ENCODE measurements at places on chromosomes 2 and 18.

DNA sequence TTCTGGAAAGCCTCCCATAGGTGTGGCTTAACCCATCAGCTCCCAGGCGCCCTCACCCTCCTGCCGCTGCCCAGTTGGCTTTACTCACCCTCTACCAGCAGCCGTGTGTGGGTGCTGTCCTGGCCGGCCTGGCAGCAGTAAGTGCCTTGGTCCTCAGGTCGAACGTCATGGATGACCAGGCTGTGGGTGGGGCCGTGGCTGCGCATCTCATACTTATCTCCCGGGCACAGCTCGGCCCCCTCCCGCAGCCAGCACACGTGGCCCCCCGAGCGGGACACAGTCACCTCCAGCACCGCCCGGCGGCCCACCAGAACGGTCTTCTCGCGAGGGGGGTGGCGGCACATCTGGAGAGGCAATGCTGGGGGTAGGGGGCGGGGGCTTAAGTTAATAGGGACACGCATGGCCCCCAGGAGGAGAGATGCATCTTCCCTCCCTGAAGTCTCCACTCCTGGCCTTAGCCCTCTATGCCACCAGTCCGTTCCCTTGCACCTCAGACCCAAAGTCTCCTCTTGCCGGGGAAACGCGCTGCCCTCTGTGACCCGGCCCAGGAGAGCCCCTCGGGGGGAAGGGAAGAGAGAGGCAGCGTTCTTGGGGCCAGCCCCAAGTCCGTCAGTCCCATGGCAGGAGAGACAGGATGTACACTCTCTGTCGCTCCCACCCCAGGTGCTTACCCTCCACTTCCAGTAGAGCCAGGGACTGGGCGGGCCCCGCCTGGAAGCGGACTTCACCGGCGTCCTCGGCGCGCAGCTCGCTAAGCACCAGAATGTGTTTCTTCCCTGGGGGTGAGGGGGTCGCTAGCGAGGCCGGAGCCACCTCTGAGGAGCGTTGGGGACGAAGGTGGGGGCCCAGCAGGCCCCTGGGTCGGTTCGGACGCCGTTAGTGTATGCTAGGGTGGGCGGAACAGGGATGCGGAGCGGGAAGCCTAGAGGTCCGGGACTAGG, 7.9 kb downstream of the TMEM198 start:
- DNase-seq, result no peak

DNA sequence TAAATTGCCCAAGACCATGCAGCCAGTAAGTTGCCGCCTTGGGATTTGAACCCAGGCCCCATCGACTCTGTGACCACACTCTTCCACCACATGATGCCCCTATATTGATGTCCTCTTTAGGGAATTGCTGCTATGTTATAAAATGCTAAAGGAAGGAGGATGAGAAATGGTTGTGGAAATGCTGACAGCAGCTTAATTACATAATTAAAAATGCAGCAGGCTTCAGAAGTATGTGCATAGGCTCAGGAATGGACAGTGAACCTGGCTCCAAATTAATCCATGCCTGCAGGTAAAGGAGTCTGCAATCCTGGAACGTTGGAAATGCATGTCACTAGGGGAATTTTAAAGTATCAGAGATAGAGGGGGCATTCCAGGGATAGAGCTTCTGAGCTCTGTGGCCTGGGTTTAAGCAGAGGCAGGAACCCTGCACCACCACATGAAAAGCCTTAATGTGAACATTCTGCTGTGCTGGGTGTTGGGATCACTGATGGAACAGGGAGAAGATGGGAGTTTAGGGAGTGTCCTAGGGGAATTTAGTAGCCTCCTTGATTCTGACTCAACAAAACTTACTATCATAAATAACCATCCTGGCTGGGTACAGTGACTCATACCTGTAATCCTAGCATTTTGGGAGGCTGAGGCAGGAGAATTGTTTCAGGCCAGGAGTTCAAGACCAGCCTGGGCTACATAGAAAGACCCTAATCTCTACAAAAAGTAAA, 76.1 kb upstream of the CCDC85A start:
- no peak for DNase-seq

DNA sequence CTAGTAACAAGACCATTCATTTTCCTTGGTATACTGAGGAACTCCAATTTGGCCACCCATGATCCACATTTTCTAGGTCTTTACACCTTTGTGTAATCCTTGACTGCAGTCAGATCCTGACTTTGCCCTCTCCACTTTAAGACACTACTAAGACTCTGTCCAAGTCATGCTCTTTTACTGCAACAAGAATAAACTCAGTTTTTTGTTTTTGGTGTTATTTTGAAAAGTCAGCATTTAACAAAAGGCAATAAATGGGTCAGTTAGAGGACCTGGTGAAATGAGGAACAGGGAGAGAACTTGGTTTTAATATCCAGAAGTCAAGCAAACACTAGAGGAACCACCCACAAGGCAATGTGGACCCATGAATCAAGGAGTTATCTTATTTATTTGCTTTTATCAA, 252.2 kb upstream of the RBBP8 start:
- no peak for DNase-seq

DNA sequence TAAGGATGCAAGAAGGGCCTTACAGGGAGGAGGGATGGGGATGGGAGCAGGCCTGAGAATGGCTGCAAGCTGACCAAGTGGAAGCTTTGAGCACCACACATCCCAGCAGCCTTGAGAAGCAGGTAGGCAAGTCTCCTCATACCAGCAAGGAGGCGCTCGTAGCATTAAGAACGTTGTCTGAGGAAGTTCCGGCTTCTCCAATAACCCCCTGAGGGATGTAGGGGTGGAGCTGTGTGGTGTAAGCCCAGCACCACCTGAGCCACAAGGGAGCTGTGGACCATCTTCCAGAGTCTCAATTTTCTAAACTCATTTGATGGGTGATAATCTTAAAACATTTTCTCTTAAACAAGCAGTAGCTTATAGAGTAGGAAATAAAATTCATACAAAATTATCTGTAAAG, 50.6 kb downstream of the ST3GAL5 start:
- no peak for DNase-seq

DNA sequence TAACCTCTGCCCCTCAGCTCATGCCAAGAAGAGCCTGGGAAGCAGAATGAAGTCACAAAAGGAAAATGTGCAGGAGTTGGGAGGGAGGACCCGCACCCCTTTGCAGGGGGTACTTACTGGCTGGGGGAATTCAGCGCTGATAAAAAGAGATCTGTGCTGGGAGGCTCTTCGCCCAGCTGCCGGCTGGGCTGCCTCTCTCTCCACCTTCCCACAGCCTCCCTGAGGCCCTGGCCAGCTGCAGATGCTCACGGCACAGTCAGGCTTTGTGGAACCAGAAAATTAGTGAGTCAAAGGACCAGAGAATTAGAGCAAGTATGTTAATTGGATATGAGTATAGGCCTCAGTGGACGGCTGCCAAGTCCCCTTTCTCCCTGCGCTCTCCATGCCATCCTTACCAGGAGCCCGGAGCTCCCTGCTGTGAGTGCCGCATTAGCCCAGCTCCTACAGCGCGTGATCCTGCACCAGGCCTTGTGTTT, 181.7 kb upstream of the SH3BP4 start:
- DNase-seq, result no peak
